Ovary (tissue), 10 donors: ENCODE measurements at places on chromosomes 12 and 14. TPM values are rescaled to one million over a fixed set of nuclear protein-coding genes. Genes with fewer than 3 reads are reported as not detected.

DNA sequence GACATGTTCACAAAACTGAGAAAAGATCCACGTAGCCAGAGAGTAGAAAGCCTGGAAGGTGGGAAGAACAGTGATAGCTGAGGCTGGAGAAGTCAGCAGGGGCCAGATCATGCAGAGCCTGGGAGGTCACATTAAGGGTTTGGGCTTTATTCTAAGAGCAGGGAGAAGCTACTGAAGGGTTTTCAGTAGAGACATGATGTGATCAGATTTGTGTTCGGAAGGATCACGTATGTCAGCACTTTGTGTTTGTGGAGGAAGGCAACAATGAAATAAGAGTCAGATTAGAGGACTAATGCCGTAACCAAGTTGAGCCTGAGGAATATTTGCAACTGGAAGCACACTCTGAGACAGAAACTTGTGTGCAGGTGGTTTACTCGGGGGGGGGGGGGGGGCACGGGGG is 4.2 kb upstream of the PCK2 start:
- H3K36me3 ChIP-seq, result no peaks in the 10 kb centered on the region
- H3K4me1 ChIP-seq, result peaks cover 3% of the 10 kb centered on the region
- DNase-seq, result no peak
- H3K4me3 ChIP-seq, result no peak overlapping the region

GRCh38 chr12:124169577-124170284 is 125.2 kb upstream of the RFLNA start:
- H3K4me3 ChIP-seq, result no peak overlapping the region
- no peak overlapping the region for H3K27ac ChIP-seq
- no peak for DNase-seq
- H3K4me1 ChIP-seq, result peaks cover 2% of the 10 kb centered on the region
- no peaks in the 10 kb centered on the region for H3K27me3 ChIP-seq
- H3K36me3 ChIP-seq, result no peaks in the 10 kb centered on the region

DNA sequence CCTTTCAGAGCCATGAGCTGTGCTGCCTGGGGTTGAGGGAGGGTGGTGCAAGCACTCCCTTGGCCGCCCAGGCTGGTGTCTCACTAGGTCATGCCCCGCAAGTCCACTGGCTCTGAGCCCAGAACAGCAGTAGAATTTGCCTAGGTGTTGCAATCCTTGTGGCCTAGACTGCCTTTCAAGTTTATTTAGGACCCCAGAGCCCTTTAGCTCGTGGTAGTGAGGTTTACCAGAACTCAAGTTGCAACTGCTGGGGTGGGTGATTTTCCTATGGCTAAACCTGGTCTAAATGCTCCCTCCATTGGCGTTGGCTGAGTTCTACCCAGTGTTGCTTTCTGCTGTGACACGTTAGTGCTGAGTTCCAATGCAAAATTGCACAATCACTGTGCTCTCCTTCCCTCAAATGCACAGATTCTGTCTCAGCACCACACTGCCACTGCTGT is 287.2 kb downstream of the BCAT1 start:
- no peaks in the 10 kb centered on the region for H3K4me1 ChIP-seq
- H3K36me3 ChIP-seq, result no peaks in the 10 kb centered on the region
- H3K27me3 ChIP-seq, result no peaks in the 10 kb centered on the region
- no peak overlapping the region for H3K27ac ChIP-seq
- DNase-seq, result no peak

DNA sequence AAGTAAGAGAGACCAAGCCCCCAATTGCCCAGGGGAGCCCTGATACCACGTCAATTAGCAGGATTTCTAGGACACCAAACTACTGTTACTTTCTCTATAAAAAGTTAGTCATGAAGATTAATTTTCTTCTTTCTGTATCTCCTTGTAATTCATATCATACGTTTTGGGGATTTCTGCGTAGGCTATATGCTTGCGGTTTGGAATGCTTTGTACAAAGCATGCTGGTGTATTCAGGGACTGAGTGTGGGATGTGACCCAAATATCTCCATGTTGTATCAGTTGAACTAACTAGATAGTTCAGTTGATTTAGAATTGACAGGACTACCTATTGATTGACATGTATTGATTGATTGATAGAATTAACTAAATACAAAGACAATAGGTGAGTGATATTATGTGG is 7.7 kb downstream of the GPR33 start:
- H3K4me1 ChIP-seq, result no peaks in the 10 kb centered on the region
- no peaks in the 10 kb centered on the region for H3K27me3 ChIP-seq
- no peak overlapping the region for H3K4me3 ChIP-seq
- H3K27ac ChIP-seq, result no peak overlapping the region
- no peaks in the 10 kb centered on the region for H3K36me3 ChIP-seq
- DNase-seq, result no peak

DNA sequence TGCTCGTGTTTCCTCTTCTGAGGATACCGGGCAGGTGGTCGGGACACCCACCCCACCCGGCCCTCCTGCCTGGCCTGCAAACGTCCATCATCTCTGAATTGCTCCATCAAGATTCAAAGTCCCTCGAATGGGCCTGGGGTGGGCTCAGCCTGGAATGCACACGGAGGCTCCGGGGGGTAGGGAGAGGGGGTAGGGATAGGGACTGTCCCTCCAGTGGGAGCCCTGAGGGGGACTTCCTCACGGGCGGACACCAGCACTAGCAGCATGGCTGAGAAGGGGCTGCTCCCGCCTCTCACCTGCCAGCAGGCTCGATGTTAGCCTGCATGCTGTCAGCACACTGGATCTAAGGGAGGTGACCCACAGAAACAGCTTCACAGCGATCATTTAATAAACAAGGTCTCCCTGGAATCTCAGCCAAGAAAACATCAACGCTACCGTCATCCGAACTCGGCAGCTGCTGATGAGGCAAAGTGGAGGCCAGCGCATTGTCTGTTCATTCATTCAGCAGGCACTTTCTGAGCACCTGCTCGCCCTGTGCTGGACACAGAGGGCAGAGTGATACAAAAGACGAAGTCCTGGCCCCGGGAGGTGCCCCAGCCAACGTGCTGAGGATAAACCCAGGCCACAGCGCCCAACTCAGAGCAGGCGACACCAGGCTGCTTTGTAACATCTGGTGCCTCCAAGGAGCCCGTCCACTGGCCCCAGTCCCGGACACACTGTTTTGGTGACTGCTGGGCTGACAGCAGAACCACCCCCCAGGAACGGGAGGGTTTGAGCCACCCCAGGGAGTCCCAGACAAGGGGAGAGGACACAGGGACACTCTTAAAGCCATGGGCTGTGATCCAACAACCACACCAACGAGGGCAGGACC is 6.3 kb downstream of the TMEM179 start:
- H3K4me3 ChIP-seq, result no peak overlapping the region
- no peaks in the 10 kb centered on the region for H3K27me3 ChIP-seq
- H3K4me1 ChIP-seq, result no peaks in the 10 kb centered on the region

GRCh38 chr12:86513226-86513625 is 257.0 kb upstream of the MGAT4C start:
- no peaks in the 10 kb centered on the region for H3K27me3 ChIP-seq
- no peaks in the 10 kb centered on the region for H3K4me1 ChIP-seq
- no peak for DNase-seq
- H3K4me3 ChIP-seq, result no peak overlapping the region
- H3K27ac ChIP-seq, result no peak overlapping the region

DNA sequence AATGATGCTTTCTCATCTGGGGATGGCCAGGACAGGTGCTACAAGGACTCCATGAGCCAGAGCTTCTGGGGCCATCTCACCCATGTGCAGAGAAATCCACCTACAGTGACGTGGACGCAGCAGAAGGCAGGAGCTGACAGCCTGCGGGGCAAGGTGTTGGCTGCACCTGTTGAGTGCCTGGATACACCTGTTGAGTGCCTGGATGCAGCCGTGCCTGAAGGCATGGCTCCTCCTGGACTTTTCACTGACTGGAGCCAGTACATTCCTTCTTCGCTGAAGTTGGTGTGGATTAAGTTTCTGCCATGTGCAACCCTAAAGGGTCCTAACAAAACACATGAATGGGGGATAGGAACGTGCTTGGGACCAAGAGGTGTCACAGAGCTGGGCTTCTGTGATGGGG is 7.4 kb upstream of the DIO3 start:
- DNase-seq, result no peak
- no peak overlapping the region for H3K4me3 ChIP-seq
- no peaks in the 10 kb centered on the region for H3K27me3 ChIP-seq
- H3K27ac ChIP-seq, result no peak overlapping the region

The TEX52 gene
- total RNA-seq, result not detected

The SLC17A8 gene
- total RNA-seq, result 0.45 TPM

The TMEM30B gene
- 1.2 TPM for total RNA-seq
